Upper lobe of right lung (tissue), 1 donor: ENCODE measurements at places on chromosomes 2 and 18. TPM values are rescaled to one million over a fixed set of nuclear protein-coding genes. Genes with fewer than 3 reads are reported as not detected.

Gene UGT1A4
- total RNA-seq = not detected

Gene MC4R
- not detected for total RNA-seq

Gene CYTIP
- total RNA-seq = 34.7 TPM

Gene TUBA3E
- not detected for total RNA-seq

Gene BOLL
- not detected for total RNA-seq
